ENCODE measurements at places on chromosomes 5 and 9. TPM values are rescaled to one million over a fixed set of nuclear protein-coding genes. Genes with fewer than 3 reads are reported as not detected.

Gene RNF180
- 1.0 TPM for total RNA-seq

Gene NTNG2
- total RNA-seq, result 1.1 TPM

Gene MCC
- 44.1 TPM for total RNA-seq

Gene HMCN2
- not detected for total RNA-seq

Gene KIAA0825
- total RNA-seq, result 6.0 TPM

Data from placental pericyte (primary cell).